ENCODE measurements at places on chromosomes 2 and 18. TPM values are rescaled to one million over a fixed set of nuclear protein-coding genes. Genes with fewer than 3 reads are reported as not detected.

DNA sequence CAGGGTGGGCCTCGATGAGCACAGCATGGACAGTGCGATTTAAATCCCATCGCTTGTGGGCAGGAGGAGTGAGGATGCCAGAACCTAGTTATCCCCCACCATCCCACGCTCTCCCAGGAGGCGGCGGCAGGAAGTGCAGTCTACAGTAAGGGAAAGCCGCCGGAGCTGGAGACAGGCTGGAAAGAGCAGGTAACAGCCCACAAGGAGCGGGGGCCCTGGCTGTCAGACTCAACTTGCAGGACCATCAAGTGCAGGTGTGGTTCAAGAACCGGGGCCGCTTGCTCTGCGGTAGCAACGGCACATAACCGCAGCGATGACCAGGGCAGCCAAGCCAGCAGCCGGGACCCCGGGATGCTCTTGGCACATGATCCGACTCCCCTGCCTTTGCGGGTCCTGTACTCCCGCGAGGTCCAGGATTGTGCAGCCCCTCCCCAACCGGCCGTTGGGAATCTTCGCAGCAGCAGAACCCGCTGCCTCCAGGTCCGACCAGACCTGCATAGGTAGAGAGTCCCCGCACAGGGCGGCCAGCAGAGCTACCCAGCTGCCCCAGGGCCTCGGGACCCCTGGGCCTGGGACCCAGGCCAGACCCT, 82.1 kb downstream of the BIN1 start:
- H3K36me3 ChIP-seq = no peaks in the 10 kb centered on the region
- no peak overlapping the region for H3K27ac ChIP-seq
- no peak for DNase-seq
- no peak overlapping the region for H3K4me3 ChIP-seq
- H3K27me3 ChIP-seq = peaks cover 19% of the 10 kb centered on the region
- H3K4me1 ChIP-seq = peaks cover 8% of the 10 kb centered on the region

DNA sequence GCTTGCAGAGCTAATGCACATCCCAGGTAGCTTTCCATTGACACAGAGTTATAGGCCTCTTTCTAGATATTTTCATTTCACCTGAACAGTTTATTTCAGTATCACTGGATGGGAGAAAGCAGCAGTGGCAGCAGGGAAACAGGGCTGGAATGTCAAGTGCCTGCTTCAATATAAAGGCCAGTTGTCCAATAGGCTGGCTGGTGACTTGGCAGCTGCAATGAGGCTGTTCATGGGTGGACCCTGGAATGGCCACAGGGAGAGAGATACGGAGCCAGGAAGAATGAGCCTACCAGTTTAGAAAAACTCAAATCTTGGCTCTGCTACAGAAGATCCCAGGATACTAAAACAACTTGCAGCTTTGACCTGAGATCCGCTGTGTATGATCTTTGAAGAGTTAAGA, 185.0 kb downstream of the BCL11A start:
- H3K4me3 ChIP-seq = no peak overlapping the region
- H3K27me3 ChIP-seq = no peaks in the 10 kb centered on the region
- no peaks in the 10 kb centered on the region for H3K36me3 ChIP-seq
- no peak for DNase-seq
- no peak overlapping the region for H3K27ac ChIP-seq
- no peaks in the 10 kb centered on the region for H3K4me1 ChIP-seq

DNA sequence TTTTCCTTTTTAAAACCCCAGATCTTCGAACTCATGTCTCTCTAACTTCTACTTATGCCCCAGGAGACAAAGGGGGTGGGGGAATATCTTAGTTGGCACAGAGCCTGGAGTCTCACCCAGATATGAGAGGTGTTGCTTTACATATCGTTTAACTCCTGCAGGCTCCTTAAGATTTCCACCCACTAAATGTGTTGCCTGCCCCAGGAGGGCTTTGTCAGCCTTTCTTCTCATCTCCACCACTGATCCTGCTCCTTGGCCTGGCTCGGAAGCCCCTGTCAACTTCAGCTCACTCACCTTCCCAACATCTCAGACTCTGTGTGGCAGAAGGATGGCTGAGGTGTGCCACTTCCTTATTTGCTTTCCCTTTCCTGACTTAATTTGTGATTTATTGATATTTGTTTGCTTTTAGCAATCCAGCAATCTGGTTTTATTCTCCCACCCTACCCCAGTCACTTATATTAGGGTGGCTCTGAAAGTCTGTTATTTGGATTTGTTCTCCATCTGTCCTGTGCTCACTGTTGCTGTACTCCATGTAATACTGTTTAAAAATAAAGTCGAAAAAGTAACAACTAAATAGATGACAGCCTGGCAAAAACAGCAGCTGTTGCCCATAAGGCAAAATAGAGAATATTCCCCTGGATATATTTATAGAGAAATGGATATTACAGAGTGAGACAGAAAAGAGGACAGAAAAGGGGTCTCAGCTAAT, 200.6 kb downstream of the ZBTB7C start:
- no peak overlapping the region for H3K27ac ChIP-seq
- H3K36me3 ChIP-seq = no peaks in the 10 kb centered on the region
- no peaks in the 10 kb centered on the region for H3K4me1 ChIP-seq

DNA sequence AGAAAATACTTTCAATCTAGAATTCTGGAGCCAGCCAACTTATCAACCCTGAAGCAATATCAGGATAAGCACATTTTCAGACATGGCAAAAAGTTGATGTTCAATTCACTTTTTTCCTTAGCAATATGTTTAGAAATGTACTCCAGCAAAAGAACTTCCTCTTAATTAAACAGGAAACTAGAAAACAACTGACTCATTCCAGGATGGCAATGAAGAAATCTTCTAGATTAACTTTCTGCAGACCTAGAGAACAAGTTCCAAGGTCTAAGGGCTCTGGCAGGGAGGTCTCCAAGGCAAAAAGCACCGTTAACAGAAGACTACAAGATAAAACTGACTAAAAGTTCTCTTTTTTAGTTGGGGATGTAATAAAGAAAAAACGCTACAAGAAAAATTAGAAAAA, 69.2 kb upstream of the VWC2L start:
- no peak for DNase-seq

DNA sequence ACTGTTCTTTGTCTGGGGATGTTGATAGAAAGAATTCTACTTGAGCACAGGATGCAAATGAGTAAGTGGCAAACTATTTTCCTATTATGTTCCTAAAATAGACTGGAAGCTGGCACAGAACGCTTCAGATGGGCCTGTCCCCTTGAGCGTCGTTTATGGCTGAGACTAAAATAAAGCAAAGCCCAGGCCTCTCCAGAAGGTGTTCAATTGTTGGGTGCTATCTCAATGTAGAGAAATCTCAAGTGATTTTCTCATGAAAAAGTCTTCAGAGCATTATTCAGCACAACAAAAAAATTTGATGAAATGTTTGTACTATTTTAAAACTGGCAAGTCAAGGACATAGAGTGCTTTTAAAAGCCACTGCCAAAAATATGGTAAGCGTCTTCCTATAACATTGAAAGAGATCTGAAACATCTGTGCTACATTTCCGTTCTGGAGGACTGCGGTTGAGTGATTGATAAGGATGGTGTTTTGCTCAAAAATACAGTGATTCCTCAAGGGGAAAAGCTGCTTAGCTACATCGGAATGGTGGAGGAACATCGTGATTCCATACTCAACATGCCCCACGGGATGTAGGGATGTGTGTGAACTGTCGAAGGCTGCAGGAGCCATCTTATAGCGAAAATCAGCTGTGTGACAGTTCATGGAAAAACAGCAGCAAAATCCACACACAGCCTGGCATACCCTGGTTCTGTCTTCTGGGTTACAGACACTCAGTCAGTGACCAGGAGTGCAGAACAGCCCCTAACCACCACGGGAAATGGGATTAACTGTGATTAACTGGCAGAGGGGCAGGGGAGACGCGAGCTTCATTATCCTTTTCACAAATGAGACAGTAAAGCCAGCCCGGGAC, 10.4 kb upstream of the LRRFIP1 start:
- no peak overlapping the region for H3K27ac ChIP-seq
- H3K27me3 ChIP-seq = no peaks in the 10 kb centered on the region
- peak overlapping the region; percentile 25 for H3K4me3 ChIP-seq
- no peaks in the 10 kb centered on the region for H3K36me3 ChIP-seq

DNA sequence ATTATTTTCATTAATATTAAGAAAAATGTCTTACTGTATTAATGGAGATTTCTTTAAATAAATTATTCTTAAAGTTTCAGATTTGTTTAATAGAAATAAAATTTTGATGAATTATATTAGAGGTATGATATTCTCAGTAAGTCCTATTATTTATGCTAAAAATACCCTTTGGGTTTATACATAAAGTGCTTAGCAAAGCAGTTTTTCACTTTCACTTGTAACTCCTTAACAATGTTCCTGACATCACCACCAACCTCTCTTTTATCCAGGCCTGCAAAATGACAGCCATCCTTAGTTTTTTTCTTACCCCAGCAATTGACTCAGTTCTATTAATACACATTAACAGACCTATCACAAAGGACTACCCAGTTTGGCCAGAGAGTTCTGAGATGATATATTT, 170.4 kb downstream of the CD226 start:
- no peak for DNase-seq
- peaks cover 11% of the 10 kb centered on the region for H3K4me1 ChIP-seq
- no peaks in the 10 kb centered on the region for H3K27me3 ChIP-seq
- no peak overlapping the region for H3K27ac ChIP-seq

GRCh38 chr2:219737270-219737691, 109.9 kb downstream of the SLC4A3 start:
- no peaks in the 10 kb centered on the region for H3K4me1 ChIP-seq
- no peak for DNase-seq
- H3K4me3 ChIP-seq = no peak overlapping the region
- H3K27me3 ChIP-seq = peaks cover 11% of the 10 kb centered on the region
- no peak overlapping the region for H3K27ac ChIP-seq
- no peaks in the 10 kb centered on the region for H3K36me3 ChIP-seq

- H3K27ac ChIP-seq = no peak overlapping the region
- no peak overlapping the region for H3K4me3 ChIP-seq
- DNase-seq = no peak
- H3K4me1 ChIP-seq = no peaks in the 10 kb centered on the region
These were observed 65.6 kb downstream of the RAPH1 start for GRCh38 chr2:203469546-203469945.

DNA sequence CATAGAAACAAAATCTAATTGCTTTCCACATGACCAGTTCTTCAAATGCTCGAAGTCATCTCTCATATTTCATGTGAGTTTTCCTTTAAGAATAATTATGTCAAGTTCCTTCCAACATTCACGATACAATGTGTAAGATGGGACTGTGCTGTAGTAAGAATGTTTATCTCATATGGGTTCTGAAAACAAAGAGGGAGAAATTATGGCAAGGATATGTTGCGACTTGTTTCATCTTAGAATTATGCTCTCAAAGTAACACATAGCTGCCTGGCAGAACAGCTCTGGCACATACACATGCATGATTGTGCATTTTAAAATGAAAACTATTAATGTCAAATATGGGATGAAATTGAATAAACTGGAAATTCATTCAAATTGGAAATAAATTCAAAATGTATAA, 314.8 kb upstream of the ACVR2A start:
- no peak overlapping the region for H3K27ac ChIP-seq
- no peaks in the 10 kb centered on the region for H3K36me3 ChIP-seq

Gene RNF138
- 84.4 TPM for total RNA-seq

Gene PNKD
- total RNA-seq = 17.8 TPM

Data from activated CD4-positive, alpha-beta T cell treated with anti-CD3 and anti-CD28 coated beads for 36 hours (primary cell).